ENCODE measurements at places on chromosomes 16 and 17.

GRCh38 chr16:1884889-1885288 is 12.9 kb upstream of the MEIOB start:
- DNase-seq = no peak

DNA sequence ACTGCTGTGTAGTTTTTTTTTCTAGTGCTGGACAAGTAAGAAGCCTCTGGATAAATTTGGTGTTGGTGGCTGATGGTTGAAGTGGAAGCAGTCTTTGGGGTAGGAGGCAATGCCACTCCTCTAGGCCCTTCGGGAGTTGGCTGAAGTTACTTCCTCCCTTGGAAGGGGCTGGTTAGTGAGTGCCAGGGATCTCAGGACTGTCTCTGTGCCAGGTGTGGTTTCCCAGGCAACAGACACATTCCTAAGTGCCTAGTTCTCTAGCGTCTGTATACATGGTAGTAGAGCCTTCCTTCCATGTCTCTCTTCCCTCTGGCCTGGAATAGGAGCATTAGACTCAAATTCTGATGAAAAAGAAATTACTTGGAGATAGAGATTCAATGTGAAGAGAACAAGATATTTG is 15.3 kb downstream of the TMEM98 start:
- no peak for DNase-seq

DNA sequence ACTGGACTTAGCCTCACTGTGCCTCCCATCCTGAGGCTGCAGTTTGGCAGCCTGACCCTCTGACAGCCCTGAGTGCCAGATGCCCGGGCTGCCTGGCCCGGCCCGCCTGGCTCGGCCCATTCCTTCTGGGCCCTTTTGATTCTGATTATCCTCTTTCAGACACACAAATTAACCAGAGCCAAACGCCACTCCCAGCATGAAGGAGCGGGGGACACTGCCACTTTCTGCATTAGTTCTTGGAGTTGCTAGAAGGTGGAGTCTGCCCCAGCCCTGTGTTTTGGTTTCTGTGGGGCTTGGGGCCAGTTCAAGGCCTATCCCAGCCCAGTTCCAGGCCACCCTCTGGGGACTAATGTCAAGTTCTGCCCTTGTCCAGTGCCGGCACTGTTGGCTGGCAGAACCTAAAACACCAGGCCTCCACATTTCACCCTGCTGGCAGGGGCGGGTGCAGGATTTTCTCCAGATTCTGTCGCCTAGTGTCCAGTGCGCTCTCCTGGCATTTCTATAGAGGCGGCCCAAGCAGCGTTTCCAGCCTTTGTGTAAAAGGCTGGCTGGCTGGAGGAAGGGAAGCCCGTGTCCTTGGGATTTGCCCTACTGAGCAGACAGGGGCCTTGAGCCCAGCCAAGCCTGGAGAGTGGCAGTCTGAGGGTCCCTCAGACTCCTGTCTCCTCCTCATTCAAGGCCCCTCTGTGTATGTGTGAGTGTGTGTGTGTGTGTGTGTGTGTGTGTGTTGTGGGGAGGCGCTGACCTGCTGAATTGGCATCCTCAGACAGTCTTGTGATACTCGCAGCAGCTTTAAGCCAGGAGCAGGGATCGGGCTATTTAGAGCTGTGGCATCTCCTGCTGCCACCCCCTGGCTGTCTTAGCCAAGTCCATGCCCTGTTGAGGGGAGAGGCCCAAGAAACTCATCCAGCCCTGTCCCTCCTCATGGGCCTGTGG is 21.4 kb downstream of the PLCD3 start:
- DNase-seq = no peak

DNA sequence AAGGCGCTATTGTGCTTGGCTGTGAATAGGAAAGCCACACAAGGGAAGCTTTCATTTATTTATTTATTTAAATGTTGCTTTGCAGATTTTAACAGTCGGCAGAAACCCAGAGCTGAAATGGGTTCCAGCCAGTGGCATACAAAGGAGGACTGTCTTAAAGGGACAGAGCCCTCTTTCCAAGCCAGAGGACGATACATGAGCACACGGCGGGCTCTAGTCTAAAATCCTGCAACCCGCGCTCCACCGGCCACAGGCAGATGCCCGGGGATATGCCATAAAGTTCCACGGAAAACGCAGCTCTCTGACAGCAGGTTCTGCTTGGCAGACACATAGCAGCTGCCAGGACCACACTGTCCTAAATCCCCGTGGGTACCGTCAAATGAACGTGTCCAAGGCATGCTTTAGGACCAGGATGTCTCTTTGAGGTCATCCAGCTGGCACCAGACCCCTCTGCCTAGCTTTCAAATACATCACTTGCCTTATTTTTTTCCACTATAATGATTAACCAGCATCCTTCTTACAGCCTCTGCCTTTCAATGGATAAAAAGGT is 64.6 kb downstream of the CYTH1 start:
- no peak for DNase-seq

- DNase-seq = no peak
Measured at GRCh38 chr17:68328676-68329075, 37.4 kb downstream of the ARSG start.

DNA sequence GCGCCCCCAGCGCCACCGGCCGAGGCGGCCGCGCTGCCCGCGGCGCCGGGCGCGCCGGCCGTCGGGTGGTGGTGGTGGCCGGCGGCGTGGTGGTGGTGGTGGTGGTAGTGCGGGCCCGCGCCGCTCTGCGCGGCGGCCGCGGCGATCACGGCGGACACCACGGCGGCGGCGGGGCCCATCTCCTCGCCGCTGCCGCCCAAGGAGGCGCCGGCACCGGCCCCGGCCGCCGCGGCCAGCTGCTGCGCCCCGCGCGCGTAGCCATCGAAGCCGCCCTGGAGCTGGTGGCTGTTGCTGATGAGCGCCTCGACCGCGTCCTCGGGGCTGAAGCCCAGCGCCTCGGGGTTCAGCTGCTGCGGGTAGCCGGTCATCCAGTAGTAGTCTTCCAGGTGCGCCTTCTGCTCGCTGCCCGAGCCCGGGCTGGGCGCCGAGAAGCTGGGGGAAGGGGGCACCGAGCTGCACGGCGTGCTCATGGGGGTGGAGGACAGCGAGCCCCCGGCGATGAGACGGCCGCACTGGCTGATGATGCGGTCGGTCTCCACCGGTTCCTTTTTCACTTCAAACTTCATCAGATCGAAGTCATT is 1.2 kb downstream of the MAF start:
- DNase-seq = no peak

- no peak for DNase-seq
Measured at GRCh38 chr17:10798332-10798749, 5.6 kb downstream of the TMEM238L start.

- no peak for DNase-seq
Measured at GRCh38 chr17:76867578-76868175, 527 bp upstream of the MGAT5B start.

DNA sequence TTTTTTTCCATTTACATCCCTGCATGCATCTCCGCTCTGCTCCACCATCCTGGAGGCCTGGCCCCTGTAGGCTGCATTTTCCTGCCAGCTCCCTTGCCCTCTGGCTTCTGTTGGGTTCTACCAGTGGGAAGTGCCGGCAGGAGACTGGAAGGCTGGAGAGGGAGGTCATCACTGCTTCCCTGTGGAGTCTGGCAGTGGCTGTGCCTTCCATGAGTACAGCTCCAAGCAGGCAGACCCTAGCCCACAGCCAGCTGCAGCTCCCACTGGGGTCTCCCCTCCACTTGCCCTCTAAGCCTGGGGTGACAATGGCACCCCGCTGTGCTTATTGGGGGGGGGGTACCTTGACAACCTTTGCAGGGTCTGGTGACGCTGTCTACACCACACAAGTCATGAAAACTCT is 37.3 kb downstream of the MMP15 start:
- no peak for DNase-seq

- no peak for DNase-seq
Measured at GRCh38 chr17:49681106-49681979, 3.4 kb upstream of the SPOP start.

DNA sequence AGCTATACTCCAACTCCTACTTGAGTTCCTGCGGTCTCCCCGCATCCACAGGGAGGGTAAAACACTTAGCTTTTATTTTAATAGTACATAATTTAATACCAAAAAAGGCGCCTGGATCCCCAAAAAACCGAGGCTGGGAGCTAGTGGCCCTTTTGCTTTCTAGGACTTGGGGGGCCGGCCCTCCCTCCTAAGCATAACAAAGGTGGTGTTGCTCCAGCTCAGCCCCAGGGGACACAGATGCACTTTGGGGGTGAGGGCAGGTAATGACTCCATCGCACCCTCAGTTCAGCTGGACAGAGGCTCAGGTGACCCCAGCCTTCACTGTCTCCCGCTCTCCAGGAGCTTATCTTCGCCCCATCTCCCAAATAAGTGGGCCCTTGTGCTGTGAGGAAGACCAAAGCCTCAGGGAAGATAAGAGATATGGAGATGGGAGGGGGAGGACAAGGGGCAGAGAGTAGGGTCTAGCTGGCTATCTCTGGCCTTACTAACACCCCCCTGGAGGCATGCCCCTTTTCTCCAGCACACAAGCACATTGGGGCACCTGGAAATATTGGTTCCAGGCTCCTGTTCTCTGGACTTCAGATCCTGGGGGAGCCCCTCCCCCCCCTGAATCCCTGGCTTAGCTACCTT is 2.8 kb upstream of the NHERF1 start:
- no peak for DNase-seq

DNA sequence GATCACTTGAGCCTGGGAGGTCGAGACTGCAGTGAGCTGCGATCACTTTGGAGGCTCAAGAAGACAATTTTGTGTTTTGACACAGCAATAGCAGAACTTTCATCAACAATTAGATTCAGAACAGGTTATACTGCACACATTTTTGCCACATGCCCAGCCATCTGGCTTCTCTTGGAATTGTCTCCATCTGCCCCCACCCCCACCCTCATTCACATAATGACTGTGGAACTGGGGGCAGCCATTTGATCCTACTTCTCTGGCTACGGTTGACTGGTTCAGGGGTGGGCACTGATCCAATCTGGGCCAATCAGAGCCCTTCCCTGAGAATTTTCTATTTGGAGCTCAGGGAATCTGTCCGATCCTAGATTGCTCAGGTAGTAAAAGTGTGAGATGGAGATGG is 14.0 kb downstream of the TMEM92 start:
- DNase-seq = no peak

GRCh38 chr17:6257336-6257735 is 177.6 kb downstream of the AIPL1 start:
- DNase-seq = peak; percentile 50

DNA sequence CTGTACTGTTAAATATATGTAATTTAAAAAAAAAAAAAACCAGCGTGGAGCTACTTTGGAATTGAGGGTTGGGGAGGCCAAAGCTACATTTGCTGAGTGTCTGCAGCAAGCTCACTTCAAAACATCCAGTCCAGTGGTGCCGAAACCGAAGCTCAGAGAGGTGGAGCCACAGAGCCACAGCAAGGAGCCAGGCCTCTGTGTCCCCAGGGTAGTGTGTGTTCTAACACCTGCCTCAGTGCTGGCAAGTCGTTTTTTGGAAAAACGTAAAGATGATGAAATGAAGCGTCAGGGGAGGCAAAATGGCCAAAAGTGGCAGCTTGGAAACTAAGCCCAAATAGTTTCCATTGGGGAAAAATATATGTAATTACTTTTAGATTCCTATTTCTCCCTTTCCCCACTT is 36.1 kb upstream of the MRC2 start:
- no peak for DNase-seq

GRCh38 chr16:14549789-14550153 is 80.3 kb downstream of the PARN start:
- no peak for DNase-seq

- no peak for DNase-seq
Measured at GRCh38 chr17:37124821-37125173, 176.0 kb downstream of the AATF start.

DNA sequence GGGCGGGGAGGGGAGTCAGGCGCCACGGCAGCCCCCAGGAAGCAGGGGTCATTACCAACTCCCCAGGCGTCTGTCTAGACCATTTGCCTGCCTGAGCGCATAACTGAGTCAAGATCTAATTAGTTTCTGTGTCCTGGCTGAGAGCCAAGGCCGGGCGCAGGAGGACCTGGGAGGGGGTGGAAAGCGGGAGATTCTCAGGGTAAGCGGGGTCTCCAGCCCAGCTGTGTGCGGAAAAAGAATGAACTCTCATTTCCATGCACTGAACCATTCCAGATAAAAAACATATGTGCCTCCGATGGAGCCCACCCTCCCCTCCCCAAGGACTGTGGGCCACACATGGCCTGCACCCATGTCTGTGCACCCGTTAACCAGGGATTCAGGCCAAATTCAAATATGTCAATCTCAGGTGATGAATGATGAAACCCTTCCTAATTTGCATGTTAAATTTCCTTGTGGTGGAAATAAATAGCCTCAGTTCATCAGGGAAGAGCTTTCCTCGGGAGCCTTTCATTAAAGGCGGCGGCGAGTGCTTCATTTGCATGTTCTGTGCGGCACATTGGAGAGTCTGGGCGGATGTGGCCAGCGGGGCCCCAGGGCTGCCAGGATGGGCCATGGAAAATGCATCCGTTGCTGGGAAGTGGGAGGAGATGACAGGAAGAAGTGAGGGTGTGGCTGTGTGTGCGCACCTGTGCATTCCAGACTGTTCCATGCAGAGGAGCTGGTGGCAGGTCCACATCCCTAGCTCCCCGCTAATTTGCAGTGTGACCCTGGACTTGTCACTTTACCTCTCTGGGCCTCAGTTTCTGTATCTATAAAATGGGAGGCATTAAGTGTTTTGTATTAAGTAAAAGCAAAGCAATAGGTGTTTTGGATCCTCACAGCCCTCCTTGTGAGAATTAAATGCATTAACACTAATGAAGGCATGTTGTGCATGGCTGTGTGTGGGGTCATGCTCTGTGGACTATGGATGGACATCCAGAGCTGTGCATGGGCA is 151.1 kb downstream of the SDK2 start:
- peak; percentile 49 for DNase-seq

DNA sequence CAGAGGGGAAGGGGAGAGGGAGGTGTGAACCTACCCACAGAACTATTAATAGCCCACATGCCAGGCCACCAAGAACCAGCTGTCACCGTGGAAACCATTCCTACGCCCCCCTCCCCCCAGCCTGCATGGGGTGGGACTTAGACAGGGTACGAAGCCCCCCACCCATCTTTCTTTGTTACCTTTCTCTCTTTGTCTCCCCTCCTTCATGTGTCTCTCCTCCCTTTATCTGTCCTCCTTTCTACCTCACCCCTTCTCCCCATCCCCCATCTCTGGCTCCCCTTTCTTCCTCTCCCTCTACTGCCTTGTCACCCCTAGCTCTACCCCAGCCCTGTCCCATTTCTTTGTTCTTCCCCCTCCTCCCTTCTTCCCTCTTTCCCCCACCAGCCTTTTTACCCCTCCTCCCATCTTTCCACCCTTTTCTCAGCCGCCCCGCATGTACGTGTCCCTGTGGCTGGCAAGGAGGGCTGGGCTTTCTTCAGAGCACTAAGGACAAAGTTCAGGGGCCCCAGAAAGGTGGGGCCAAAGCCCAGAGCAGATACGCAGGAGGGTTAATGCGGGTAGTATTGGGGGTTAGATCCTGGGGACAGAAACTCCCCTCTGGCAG is 8.0 kb downstream of the THRA start:
- DNase-seq = no peak
